ENCODE measurements at places on chromosomes 16 and 17.

- DNase-seq, result no peak
Observed at GRCh38 chr17:39634384-39634871, 2.5 kb upstream of the STARD3 start.

DNA sequence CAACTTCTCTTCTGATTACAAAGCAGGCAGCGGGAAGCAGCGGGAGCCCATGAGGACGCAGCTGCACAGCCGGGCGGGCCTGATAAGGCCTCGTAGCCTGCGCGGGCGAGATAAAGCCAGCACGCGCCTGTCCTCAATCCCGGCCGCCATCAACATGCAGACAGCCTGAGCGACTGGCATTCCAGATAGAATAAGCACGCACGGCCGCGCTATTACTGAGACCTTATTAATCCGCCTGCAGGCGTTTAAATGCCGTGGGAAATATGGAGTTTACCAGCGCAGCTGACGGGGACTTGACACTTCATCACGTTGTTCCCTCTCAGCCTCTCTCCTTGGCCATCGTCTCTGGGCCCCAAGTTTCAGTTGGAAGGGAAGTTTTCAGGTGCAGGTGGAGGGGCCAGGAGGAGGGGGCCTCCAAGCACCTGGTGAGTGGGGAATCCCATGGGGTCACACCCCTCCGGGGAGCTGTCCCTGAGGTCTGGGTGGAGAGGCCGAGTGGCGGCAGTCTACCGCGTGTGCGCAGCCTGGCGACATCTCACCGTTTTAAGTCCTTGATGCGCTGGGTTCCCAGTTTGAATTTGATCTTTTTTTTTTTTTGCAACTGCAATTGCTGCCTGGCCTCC is 27.3 kb upstream of the CBFA2T3 start:
- no peak for DNase-seq

DNA sequence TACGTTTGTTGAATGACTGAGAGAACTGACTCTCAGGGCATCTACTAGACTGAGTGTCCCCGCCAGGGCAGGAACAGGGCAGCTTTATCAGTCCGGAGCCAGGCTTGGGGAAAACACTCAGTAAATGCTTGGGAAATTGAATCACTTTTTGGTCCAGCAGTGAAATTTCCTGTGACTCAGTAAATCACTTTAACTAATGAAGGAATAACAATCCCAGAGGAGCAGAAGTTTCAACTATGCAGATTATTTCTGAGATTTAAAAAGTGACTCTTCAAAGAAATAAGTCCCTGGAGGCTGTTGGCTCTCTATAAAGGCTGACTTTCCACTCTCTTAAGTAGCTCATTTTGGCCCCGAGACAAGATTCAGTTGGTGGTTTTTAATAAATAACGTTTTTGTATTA is 101.8 kb downstream of the FOXL1 start:
- no peak for DNase-seq

GRCh38 chr17:27319541-27320221 is 25.8 kb downstream of the WSB1 start:
- DNase-seq, result no peak

DNA sequence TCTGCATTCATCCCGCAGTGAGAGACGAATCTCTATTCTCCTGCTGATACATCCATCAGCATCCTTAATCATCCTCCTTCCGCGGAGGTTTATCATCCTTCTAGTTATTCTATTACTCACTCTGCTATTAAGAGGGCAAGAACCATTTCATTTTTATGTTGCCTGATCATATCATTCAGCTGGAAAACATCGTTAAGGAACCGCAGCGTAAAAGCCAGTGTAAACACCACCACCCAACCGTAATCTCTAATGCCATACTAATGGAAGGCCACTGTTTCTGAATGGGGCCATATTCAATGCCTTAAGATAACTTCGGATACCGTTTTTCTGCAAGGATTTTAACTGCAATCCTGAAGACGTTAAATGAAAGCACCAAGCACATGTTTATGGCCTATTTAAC is 36.7 kb upstream of the ERCC4 start:
- DNase-seq, result no peak

- no peak for DNase-seq
Observed at GRCh38 chr17:13520899-13521572, 80.7 kb downstream of the HS3ST3A1 start.

DNA sequence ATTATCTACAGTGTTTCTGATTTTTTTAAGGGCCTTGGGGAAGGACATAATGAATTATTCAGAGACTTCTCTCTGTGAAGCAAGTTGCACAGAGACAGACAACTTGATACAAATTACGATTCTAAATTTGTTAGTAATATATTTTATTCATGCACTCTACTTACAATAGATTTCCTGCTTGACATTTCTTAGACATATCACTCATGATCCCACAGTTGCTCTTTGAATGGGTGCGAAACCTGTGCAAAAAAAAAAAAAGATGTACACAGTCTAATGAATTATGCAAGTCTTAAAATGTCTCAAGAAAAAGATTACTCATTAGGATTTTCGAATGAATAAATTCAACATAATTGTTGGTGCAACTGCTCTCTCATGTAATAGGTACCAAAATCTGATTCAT is 254.8 kb downstream of the PRKCA start:
- no peak for DNase-seq

- DNase-seq, result no peak
Observed at GRCh38 chr17:17871913-17872312, 35.1 kb upstream of the SREBF1 start.

DNA sequence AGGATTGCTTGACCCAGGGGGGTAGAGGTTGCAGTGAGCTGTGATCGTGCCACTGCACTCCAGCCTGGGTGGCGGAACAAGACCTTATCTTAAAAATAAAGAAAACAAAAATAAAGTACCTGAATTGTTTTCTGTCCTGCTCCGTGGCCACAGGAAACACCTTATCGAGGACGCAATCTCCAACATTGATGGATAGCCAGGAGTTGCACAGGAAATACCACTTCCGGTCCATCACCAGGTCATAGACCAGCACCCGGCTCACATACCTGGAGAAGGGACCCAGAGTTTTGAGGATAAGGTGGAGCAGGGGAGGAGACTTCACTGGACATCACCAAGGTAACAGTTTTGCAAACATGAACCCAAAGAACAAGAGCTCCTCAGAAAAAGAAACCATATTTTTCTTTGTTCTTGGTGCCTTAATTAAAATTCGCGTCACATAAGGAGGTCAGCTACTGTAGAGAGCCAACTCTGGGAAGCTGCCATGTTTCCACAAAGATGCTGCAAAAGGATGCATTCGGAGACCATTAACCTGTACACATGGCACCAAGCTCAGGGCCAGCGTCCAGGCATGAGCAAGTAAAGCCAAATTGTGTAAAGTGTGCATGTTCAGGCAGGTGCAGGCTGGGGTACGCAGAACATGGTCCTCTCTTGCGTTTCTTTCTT is 55.6 kb upstream of the GCSH start:
- DNase-seq, result no peak

- DNase-seq, result no peak
Observed at GRCh38 chr17:46818929-46819859, 702 bp upstream of the WNT3 start.

GRCh38 chr17:63378411-63379375 is 67.4 kb downstream of the CYB561 start:
- DNase-seq, result no peak

- DNase-seq, result no peak
Observed at GRCh38 chr17:49760932-49761558, 2.9 kb downstream of the FAM117A start.

Data from stimulated activated CD8-positive, alpha-beta memory T cell treated with anti-CD3 and anti-CD28 coated beads, Interleukin-15, amount 100 ng/mL, for 48 hours (primary cell).